GM19239 (cell line): ENCODE measurements at places on chromosomes 3 and 15.

GRCh38 chr15:64596701-64597476 lies 136.5 kb downstream of the ZNF609 start:
- DNase-seq = peak; percentile 31

DNA sequence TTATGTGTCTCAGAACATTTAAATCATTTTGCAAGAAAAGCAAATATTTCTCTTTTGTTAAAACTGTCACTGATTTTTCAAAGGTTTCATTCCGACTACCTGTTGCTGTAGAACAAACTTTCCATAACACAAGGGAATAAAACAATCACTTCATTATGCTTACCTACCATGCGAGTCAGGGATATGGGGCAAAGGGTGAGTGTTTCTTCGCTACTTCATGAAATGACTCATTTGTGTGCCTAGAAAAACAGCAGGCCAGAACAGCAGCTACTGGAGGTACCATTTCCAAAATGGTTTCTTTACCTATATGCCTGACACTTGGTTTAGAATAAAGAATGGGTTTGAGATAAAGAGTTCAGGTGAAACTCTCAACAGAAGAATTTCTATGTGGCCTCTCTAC lies 712.5 kb downstream of the PLOD2 start:
- no peak for DNase-seq

DNA sequence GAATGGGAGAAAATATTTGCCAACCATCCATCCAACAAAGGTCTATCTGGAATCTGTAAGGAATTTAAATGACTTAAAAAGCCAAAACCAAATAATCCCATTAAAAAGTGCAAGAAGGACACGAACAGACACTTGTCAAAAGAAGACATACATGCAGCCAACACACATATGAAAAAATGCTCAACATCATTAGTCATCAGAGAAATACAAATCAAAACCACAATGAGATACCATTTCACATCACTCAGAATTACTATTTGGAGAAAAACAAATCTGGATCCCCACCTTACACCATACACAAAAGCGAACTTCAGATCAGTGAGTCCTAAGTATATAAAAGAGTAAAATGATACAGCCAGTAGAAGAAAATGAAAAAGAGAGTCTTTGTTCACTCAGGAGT lies 58.6 kb upstream of the MNS1 start:
- no peak for DNase-seq

GRCh38 chr3:195081242-195081963 lies 189.6 kb downstream of the XXYLT1 start:
- DNase-seq = no peak

DNA sequence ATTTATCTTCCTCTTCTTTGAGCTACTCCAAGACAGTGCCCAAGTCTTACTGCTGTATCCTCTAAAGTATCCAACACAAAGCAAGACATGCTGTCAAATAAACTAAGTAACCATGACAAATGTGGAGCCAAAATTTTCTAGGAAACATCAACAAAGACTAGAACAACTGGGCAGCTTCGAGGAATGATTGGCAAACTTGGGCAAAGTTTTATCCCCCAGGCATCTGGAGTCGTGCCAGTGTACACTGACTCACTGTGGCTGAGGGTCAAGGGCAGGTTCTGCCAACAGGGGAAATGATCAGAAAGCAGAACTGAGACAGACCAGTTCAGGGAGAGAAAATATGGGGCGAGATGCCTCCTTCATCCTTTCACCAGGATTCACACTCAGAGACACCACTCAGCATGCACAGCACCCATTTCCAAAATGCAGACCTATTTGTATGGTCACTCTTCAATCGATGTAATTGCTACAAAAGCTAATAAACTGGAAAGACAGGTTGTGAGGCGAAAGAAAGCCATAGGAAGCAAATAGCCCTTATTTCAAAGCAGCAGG lies 65.8 kb downstream of the MB21D2 start:
- no peak for DNase-seq

DNA sequence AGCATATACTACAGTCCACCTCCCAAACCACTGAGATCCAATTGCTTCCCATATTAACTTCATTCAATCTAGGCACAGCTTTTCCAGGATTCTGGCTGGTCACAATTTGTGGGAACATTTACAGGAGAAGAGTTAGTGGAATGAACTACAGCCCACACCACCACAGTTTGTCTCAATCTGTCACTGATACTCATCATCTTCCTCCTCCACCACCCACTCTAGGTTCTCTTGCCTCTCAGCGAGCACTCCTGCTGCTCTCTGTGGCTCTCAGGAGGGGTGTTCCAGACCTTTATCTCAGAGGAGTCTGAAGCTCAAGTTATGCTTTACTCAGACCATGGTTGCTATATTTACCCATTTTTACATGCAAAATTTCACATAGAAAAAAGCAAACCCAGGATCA lies 25.9 kb upstream of the PLA2G4D start:
- no peak for DNase-seq

GRCh38 chr3:45116350-45116749 lies 29.8 kb downstream of the CDCP1 start:
- no peak for DNase-seq

- no peak for DNase-seq
These were observed 4.5 kb upstream of the ZNF280D start for GRCh38 chr15:56737791-56738190.

DNA sequence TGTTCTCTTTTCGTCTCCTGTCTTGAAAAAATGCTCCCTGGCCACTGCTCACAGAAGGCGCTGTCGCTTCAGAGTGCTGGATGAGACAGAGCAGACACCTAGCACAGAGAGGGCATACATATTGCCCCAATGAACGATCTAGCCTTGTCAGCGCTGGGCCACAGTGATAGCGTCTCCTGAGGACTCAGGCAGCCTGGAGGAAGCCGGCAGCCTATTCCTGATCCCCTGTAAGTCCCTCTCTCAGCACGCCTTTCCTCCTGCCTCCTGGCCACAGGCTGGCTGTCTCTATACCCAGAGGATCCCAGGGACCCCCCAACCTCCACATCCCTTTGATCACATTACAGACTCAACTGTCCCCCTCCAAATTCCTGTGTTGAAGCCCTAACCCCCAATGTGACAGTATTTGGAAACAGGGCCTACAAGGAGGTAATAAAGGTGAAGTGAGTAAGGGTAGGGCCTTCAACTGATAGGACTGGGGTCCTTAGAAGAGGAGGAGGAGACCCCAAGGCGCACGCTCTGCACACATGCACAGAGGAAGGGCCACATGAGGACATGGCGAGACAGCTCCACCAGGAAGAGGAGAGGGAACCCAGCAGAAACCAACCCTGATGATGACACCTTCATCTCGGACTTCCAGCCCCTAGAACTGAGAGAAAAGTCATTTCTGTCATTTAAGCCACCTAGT lies 7.5 kb downstream of the PLA2G4F start:
- no peak for DNase-seq

DNA sequence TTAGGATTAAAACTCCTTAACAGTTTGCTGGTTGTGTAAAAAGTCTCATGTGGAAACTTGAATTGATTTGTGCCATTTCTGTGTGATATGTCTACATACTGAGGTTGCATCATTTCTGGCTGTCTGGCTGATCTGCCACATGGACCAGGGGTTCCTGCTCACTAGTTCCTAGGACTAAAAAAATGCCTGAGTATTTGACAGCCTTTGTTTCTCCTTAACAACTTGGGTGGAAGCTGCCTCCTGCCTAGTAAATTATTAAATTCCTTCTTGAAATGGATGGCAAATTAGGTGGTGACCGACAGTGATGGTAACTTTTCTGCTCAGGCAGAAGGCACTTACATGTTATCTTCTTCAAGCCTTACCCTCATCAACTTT lies 226.9 kb upstream of the MRPL3 start:
- DNase-seq = no peak

DNA sequence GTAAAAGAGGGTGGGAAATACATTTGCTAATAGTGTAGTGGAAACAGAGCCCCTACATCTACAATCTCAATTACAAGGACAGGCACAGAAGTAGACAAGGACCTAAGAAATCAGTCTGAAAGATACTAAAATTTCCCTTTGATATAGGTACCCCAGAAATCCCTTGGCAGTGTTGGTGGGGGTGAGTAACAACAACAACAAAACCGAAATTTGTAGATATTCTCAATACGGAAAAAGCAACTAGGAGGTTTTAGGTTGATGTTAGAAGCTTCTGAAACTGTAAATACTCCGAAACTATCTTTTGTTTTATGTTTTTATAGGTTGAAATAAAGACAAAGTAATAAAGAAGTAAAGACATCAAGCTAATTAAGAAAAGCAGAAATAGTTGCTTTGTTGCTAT lies 323.1 kb upstream of the CBLB start:
- no peak for DNase-seq

DNA sequence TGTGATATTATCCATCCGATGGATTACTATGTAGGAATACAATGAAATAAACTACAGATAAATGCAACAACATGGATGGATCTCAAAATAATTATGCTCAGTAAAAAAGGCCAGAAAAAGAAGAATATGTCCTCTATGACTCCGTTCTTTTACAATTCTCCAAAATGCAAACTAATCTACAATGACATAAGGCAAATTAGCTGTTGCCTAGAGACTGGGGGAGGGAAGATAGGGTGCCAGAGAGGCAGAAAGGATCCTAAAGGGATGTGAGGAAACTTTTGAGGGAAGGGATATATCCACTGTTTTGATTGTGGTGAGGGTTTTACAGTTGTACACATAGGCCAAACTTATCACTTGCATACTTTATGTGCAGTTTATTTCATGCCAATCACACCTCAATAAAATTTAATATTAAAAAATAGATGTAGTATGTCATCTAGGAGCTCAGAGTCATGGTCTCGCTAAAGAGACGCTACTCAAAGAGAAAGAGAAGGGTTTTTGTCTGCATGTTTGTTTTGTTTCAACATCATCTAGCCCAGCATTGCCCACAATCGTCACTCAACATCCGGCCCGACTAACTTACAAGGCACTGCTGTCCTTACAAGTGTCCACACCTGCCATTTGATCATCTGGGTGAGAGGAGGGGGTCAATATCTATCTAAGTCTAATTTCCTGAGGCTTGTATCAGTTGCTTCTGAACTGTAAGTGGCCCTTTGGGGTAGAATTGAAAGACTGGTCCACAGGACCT lies 29.5 kb downstream of the HES1 start:
- DNase-seq = no peak

- DNase-seq = no peak
These were observed 60.1 kb downstream of the MBNL1 start for GRCh38 chr3:152328841-152329240.
